ENCODE measurements at places on chromosomes 1 and 21. TPM values are rescaled to one million over a fixed set of nuclear protein-coding genes. Genes with fewer than 3 reads are reported as not detected.

DNA sequence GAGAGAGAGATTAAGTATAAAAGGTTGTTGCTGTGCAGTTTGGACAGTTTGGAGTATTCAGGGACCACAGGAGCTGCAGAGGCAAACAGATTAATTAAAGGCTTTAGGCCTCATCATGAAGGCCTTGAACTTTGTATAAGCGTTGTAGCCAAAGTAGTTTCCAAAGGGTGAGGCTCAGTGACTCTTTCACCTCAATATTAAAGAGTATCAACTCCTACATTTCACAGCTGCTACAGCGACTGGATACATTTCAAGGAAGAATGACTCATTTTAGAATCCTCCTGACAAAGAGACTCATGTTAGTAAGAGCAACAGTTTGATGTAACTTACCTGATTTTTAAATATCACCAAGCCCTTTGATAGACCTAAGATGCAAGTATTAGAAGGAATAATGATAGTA lies 355.5 kb downstream of the HLX start:
- no peak for DNase-seq

GRCh38 chr1:200640963-200641401 lies 20.4 kb upstream of the KIF14 start:
- DNase-seq = no peak

- DNase-seq = no peak
These were observed 39.0 kb downstream of the GALNT2 start for GRCh38 chr1:230105754-230106625.

DNA sequence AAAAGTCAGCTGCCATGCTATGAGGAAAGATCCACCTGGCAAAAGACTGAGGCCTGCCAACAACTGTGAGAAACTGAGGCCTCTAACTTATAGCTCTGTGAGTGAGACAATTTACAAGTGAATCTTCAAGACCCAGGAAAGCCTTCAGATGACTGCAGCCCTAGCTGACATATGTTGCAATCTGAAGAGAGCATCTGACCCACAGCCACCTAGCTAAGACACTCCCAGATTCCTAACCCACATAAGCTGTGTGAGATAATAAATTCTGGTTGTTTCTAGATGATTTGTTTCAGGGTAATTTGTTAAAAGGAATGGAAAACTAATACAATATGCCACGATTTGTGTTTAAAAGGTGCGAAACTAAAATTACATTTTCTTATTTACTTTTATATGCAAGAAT lies 55.1 kb downstream of the HFM1 start:
- DNase-seq = no peak

GRCh38 chr1:115193046-115193828 lies 103.9 kb upstream of the TSPAN2 start:
- no peak for DNase-seq

CDC7 gene
- total RNA-seq = 1.1 TPM

SPATA46 gene
- total RNA-seq = not detected

SYT2 gene
- 0.42 TPM for total RNA-seq

IFFO2 gene
- 5.4 TPM for total RNA-seq

DNA sequence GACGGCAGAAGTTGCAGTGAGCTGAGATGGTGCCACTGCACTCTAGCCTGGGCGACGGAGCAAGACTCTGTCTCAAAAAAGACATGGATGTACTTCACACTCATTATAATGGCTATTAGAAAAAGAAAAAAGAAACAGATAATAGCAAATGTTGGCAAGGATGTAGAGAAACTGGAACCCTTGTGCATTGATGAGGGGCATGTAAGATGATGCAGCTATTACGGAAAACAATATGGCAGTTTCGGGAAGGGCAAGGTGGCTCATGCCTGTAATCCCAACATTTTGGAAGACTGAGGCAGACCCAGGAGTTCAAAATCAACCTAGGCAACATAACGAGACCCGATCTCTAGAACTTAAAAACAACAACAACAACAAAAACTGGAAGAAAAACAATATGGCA lies 22.3 kb downstream of the TRIT1 start:
- no peak for DNase-seq

TRNP1 gene
- 1.3 TPM for total RNA-seq

- no peak for DNase-seq
These were observed 151.7 kb downstream of the CDC42BPA start for GRCh38 chr1:227166559-227166958.

DNA sequence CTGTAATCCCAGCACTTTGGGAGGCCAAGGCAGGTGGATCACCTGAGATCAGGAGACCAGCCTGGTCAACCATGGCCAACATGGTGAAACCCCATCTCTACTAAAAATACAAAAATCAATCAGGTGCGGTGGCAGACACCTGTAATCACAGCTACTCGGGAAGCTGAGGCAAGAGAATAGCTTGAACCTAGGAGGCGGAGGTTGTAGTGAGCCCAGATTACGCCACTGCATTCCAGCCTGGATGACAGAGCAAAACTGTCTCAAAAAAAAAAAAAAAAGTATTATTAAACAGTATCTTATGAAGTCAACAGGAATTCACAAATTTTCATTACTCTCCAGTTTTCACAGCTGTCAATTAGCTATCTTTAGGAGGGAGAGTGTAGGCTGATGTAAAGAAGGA lies 3.8 kb downstream of the ACBD6 start:
- no peak for DNase-seq

Data from left colon (tissue), 2 donors.